ENCODE measurements at places on chromosomes 6 and 20.

GRCh38 chr20:49587111-49587570 is 19.2 kb upstream of the PTGIS start:
- no peak for DNase-seq

DNA sequence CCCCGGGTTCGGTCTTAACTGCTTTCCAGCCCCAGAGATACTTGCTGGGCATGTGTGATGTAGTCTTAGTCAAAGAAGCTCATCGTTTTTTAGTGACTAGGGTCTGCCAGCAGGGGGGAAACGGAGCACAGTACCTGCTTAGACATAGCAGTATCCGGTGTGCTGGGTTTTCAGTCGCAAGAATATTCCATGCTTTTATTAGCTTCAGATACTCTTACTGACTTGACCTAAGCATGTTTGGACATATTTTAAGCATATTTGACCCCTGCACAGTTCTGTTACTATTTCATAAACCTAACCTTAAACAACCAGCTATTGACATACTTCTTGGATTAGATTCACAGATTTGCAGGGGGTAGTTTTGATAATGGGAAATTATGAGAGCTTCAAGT is 3.0 kb downstream of the E2F3 start:
- DNase-seq = peak; percentile 84

GRCh38 chr20:54262671-54263070 is 54.8 kb downstream of the PFDN4 start:
- DNase-seq = no peak

GRCh38 chr6:124445581-124445980 is 516.7 kb upstream of the RNF217 start:
- no peak for DNase-seq

- DNase-seq = no peak
Observed at GRCh38 chr20:821046-821730, 12.3 kb upstream of the FAM110A start.

- DNase-seq = peak; percentile 84
Observed at GRCh38 chr20:59145924-59146779, 17.5 kb upstream of the ZNF831 start.

- no peak for DNase-seq
Observed at GRCh38 chr6:127058936-127059335, 59.5 kb upstream of the RSPO3 start.

GRCh38 chr6:170113141-170113540 is 177.7 kb downstream of the DLL1 start:
- DNase-seq = no peak

DNA sequence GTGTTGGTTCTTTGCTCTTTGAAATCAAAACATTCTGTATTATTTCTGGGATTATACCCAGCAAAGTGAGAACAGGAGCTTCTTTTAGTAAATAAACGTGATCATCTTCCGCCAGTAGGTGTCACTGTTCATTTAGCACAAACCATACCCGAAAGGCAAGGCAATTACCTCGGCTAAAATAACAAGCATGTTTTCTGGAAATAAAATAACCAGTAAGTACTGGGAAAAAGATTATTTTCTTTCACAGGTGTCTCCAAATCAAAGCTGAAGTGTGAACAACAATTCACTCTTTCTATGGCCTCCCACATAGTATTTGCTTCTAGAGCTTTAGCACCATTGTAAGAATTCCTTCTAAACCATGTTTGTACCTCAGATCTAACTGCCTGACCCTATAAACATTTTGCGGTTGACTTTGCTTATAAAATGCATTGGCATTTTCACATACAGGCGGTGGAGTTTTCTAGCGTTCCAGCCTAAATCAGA is 144.6 kb upstream of the AGPAT4 start:
- peak; percentile 61 for DNase-seq

GRCh38 chr6:162636167-162636566 is 91.4 kb downstream of the PRKN start:
- no peak for DNase-seq

DNA sequence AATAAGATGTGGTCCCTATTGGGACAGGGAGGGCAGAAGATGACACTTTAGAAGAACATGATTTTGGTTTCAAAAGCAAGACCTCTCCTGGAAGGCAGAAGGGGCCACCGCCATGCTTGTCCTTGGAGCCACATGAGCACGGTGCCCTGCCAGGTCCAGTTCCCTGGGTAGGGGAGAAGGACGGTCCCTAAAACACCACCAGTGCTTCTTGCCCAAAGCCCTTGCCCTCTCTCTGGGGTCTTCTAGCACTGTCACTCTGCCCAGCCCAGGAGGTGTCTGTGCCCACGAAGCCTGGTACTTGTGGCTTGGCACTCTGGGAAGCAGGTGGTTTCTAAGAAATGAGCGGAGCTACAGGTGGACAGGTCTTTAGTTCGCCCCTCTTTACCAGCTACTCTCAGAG is 46.0 kb downstream of the PLCG1 start:
- no peak for DNase-seq

GRCh38 chr6:38307740-38308139 is 332.0 kb downstream of the BTBD9 start:
- DNase-seq = no peak

DNA sequence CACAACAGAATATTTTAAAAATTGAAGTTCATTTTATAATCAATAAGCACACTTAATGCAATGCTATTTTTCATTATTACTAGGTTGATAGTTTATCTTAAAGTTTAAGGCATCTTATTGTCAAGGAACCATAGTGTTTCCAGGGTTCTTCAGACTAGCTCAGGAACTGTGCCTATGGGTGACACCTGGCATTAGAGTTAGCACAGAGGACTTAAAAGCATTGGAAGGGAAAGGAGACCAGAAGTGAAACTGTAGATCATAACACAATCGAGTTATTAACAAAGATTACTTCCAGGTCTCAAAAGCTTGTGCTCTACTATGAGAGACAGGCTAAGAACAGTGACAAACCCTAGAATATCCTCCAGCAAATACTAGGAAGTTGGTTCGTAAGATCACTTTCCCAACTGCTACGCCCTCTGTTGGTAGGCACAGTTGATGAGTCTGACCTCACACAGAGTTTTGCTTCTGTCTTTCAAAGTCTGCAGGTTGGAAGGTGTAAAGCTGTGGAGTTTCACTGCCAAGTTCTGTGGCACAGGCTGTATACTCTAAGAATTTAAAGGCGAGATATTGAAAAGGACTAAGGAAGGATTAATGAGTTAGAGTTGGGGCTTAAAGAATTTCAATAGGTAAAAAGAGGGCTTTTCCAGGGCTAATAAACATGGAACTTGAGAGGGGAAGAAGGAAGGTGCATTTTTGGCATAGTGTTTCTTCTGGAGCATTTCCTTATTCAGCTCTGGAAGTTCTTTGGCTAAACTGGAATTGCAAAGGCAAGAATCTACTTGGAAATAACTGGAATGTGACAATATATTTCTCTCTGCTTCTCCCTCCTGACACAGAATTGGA is 531.3 kb upstream of the JAG1 start:
- peak; percentile 43 for DNase-seq
